ENCODE measurements at places on chromosomes 3 and 15.

DNA sequence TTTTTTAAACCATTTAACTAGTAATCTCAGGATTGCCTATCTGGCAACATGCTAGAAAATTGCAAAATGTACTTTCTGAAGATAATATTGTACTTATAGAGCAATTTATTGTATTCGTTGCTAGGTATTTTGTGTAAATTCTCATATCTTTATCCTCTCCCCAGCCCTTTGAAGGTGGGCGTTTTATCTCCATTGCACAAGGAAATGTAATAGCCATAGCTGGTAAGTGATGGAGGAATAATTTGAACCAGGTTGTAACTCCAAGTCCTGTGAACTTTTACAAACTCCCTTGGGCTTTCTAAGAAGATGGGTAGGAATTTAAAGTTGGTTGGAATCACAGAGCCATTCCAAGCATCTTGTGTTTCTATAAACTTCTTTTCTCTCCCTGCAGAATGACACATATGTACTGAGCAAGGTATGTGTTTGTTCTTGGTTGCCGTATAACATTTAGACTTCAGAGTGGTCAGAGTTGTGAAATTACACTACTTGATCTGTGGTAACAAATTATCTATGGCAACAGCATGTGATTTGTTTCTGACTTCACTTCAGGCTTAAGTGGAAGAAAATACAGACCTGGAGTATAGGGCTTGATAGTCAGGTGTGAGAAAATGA, 170.9 kb downstream of the AKAP13 start:
- DNase-seq = no peak

- no peak for DNase-seq
Observed at GRCh38 chr3:55305696-55306485, 181.2 kb downstream of the WNT5A start.

GRCh38 chr3:50264383-50264963, 4.5 kb upstream of the SEMA3B start:
- DNase-seq = no peak

GRCh38 chr3:122052968-122053367, 2.2 kb upstream of the CD86 start:
- no peak for DNase-seq

- DNase-seq = no peak
Observed at GRCh38 chr3:142645236-142645793, 49.1 kb downstream of the PLS1 start.

DNA sequence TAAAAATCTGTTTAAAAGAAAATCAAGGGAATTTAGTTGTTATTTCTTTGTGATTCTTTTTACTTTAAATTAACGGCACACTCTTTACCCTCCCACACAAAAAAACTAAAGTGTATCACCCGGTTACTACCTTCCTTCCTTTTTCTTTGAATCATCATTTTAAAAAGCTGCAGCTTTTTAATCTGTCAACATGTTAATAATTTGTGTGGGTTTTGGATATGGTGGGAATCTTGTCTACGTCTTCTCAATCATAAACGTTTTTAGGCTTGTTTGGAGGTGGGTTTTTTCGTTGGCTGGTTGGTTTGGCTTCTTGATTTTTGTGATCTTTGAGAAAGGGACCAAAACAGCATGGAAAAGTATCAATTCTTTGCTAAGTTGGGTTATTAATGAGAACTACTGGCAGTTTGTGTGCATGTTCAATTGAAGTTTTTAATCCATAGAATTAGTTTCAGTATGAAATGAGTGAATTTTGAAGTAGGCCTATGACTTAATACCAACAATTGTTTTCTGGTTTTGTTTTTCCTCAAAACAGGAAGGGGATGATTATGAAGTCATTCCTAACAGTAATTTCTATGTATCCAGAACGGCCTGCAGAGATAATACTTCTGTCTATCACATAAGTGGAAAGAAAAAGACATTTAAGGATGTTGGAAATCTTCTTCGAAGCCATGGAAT, 4.5 kb downstream of the SMC4 start:
- no peak for DNase-seq

DNA sequence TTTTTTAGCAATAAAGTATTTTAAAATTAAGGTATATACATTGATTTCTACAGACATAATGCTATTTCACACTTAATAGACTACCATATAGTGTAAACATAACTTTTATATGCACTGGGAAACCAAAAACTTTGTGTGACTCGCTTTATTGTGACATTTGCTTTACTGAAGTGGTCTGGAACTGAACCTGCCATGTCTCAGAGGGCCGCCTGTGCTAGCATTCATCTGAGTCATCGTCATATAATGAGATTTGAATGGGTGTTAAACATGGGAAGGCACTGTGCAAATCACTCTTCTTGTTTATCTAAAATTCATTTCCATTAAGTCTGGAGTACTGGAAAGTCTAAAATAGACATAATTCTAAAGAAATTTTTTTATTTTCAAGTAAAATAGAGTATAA, 12.9 kb downstream of the EIF2AK4 start:
- DNase-seq = no peak

DNA sequence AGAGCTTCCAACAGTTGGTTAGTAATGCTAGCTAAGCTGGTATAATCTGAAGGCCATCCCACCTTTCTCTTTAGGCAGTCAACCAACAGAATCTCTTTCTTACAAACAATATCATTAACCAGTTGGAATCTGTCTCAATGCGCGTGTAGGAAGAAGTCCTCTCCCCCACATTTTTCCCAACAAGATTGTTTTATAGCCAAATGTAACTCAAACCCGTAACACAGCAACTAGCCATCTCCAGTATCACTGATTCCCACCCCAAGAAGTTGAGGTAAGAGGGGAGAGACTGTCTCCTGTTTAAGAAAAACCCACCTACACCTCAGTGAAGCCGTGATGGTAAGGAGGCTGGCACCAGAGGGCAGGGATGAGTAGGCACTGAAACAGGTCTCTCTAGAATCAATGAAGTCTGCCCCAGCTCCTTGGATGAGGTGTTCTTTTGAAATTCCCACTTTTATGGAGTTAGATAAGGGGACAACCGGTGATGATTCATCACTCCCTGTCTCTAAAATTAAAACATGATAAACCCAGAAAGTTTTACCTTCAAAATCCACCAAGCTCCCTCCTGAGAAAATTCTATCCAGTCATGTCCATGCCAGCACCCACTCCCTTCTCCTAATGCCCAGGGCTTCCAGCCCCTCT, 30.9 kb downstream of the CDC25A start:
- DNase-seq = no peak

DNA sequence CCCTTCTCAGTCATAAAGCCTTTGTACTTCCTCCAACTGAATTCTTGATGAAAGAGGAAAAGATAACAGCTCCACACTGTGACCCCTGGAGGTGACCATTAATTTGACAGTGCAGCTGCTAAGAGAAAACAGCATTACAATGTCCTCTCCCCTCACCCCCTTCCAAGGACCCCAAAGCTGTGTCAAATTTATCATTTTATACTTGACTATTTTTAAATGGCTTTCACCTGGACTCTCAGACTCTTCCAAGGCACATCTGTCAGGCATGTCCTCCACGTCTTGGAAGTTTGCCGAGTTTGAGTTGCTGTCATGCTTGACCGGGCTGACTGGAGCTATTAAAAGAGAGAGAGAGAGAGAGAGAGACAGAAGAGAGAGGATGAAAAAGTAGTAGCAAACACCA, 236.5 kb downstream of the WDR72 start:
- DNase-seq = peak; percentile 6

All from NCI-H774 (cell line).